ENCODE measurements at places on chromosomes 2 and 18.

- no peak for DNase-seq
Measured at GRCh38 chr2:64939332-64939917, 49.8 kb upstream of the SLC1A4 start.

DNA sequence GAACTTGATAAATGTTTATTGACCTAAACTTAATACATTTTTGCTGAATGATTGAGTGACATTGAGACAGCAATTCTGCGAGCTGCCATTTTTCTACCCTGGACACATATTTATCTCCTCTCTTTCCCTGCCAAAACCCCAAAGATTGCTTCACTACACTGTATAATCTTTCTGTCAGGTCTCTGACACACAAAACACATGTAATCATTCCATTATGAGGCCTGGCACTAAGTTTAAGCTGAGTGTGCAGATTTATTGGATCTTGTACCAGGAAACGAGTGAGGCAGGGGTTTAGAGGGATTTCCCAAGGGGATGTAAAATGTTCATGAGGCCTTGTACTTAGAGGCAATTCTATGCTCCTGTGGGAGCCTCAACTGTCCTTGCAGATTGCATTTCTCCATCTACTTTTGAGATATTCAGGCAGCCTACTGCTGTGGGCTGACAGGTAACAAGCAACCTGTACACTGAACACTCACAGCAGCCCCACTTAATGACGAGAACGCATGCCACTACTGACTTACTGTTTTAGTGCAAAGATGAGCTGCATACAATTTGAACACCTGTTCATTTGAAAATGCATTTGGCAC is 13.7 kb upstream of the OSR1 start:
- DNase-seq: no peak

GRCh38 chr18:54127759-54128378 is 96.6 kb downstream of the MBD2 start:
- DNase-seq: no peak

DNA sequence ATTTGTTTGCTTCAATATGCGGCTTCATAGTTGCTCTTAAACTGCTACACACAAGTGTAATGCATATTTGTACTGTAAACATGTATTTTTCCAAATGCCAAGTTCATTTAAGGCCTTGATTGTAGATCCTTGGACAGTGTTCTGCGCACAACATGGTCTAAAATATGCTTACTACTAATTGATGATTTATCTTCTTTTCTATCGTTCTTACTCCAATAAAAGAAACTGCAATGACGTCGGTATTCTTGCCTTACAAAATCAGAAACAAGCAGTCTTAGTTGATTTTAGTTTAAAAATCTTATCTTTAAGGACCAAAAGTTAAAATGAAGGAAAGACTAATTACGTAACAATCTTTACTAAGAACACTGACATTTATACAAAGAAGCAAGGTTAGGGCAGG is 224.3 kb upstream of the SMAD7 start:
- no peak for DNase-seq

DNA sequence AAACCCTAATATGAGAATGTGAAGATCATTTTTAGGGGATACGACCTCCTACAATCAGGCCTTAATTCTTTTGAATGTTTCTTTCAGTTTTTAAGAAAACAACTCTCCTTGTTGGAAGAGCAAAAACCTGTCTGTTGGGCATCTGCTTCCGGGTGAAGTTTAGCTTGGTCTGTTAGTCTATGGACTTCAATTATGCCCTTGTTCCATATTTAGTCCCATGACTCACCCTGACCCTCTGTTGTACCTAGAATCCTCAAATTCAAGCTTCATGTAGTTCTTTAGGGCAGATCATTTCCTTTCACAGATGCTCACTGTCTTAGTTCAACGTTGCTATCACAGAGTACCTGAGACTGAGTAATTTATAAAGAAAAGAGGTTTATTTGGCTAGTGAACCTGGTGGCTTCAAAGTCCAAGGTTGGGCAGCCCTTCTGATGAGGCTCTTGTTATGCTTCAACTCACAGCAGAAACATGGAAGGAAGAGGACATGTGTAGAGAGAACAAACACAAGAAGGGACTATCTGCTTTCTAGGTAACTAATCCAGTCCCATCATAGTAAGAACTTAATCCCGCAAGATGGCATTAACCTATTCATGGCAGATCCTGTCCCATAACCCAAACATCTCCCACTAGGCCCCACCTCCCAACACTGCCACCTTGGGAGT is 82.5 kb upstream of the SERPINE2 start:
- no peak for DNase-seq

- DNase-seq: no peak
Measured at GRCh38 chr18:58562999-58563667, 65.8 kb downstream of the ALPK2 start.

DNA sequence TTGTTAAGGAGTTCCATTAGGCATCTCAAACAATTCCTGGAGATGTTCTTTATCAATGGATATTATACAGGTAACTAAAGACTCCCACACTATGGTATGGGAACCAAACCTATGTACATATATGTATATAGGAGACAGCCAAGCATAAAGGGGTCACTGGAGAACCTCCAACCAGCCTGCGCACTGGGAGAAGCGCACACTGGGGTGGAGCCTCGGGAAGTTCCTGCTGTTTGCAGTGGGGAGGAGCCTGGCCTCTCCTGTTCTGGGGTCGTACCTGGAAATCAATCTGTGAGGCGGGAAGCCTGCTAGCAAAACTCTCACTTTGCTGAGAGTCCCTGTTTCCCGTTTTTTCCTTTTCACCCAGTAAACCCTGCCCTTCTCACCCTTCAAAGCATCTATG is 83.1 kb upstream of the CREB1 start:
- no peak for DNase-seq

DNA sequence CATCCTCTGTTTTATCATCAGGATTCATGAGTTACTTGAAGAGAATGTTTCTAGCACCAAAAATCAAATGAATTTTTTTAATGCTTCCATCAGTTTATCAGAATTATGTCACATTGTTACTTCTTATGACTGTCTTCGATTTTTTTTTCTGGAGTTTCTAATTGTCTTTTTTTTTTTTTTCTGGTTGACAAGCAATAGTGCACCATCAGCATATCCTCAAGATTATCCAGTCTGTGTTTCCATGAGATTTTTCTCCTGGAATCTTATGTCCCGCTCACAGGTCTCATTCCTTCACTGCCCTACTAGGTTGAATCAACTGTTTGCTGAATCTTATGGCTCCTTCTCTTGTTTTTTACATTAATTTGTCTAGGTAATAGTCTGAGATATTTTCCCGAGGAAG is 16.0 kb downstream of the R3HDM1 start:
- DNase-seq: no peak

DNA sequence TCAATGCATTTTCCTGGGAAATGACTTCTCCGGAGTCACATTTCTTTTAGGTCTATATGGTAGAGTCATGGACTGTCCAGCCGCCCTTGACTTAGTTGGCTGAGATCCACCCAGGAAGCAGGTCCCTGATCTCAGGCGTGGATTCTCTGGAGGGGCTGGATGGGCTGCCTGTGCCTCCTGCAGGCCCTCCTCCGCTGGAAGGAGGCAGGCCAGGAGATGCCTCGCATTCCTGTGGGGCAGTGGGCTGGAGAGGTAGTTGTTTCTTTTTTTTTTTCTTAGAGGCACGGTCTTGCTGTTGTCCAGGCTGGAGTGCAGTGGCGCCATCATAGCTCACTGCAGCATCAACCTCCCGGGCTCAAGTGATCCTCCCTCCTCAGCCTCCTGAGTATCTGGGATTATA is 129.0 kb upstream of the MYCN start:
- no peak for DNase-seq

GRCh38 chr18:28522236-28522635 is 345.3 kb upstream of the CDH2 start:
- DNase-seq: no peak

DNA sequence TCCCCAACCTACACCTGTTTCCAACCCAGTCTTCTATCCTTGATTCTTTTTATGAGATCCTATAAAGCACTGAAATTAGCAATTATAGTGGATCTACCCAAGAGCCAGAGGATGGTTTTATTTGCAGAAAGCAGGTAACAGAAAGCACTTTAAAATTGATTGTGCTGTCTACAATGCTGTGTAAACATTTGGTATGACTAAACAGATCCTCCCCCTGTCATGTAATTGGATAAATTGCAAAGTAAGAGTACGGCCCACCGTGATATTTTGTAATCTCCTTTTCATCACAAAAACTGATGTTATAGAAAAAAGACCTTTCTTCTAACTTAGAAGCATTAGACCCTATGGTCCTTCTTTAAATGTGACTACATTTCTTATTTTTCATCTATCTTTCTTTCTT is 11.3 kb upstream of the PPP3R1 start:
- no peak for DNase-seq

GRCh38 chr2:134212746-134213145 is 41.1 kb upstream of the MGAT5 start:
- DNase-seq: no peak

GRCh38 chr2:151422917-151423439 is 13.3 kb downstream of the RIF1 start:
- no peak for DNase-seq

Measured in CD8-positive, alpha-beta T cell (primary cell).